Stimulated activated naive CD4-positive, alpha-beta T cell (primary cell): ENCODE measurements at places on chromosomes 13 and 19.
A peak's percentile ranks its signal among the peaks of the same experiment; 100 is the strongest.

GRCh38 chr19:18875726-18876125, 20.2 kb downstream of the CERS1 start:
- DNase-seq: no peak

- DNase-seq: no peak
Observed at GRCh38 chr19:12603714-12604113, 6.9 kb downstream of the ZNF490 start.

DNA sequence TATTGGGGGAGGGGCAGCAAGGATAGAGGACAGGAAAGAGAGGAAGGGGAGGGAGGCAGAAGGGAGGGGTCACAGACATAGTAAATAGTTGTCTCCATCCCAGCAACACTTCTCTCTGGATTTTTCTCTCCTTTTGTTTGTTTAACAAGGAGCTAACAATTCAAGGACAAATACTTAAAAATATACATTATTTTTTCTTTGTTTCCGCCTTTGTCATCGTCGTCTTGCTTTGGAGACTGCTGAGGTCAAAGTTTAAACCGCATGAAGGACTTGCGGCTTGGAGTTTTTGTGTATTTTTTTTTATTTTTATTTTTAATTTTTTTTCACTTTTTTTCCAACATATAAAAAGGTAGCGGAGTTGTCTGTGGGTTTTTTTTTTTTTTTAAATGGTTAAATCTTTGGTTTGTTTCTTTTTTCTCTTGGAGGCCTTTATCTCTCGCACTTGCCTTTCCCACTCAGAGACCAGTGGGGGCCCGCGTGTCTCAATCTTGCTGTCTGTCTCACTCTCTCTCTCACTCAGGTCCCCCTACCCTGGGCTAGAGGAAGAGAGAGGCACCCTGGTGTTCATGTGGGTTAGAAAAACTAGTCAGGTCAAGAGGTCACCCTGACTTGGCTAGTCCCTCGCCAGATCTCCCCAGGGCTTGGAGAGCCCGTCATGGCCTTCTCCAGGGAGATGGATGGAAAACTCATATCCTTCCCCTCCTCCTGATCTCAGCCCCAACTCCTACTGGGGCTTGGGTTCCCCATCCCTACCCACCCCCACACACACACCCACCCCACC, 11.0 kb downstream of the ZNF574 start:
- DNase-seq: no peak

GRCh38 chr13:51912091-51912490, 50.3 kb downstream of the CCDC70 start:
- no peak for DNase-seq

DNA sequence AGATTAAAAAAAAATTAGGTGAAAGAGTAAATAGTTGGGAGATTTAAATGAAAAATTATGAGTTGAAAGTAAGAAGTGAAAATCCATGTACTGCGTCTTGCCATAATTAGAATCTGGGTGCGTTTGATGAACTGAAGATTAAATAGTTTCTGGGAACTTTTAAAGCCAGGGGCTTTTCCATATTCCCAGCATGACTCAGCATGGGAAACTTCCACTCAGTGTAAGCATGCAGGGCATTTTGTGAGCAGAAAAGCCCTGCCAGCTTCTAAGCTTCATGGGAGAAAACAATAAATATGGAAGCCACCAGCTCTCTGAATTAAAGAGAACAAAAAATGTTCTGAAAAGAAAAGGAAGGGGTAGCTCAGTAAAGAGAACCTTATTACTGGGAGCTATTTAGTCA, 62.0 kb upstream of the EDNRB start:
- DNase-seq: no peak

- no peak for DNase-seq
Observed at GRCh38 chr19:31337008-31337914, 12.0 kb downstream of the TSHZ3 start.

GRCh38 chr19:3986260-3987041, 1.2 kb upstream of the EEF2 start:
- DNase-seq: peak; percentile 39

- DNase-seq: no peak
Observed at GRCh38 chr19:56222901-56223300, 20.8 kb downstream of the ZSCAN5C start.

DNA sequence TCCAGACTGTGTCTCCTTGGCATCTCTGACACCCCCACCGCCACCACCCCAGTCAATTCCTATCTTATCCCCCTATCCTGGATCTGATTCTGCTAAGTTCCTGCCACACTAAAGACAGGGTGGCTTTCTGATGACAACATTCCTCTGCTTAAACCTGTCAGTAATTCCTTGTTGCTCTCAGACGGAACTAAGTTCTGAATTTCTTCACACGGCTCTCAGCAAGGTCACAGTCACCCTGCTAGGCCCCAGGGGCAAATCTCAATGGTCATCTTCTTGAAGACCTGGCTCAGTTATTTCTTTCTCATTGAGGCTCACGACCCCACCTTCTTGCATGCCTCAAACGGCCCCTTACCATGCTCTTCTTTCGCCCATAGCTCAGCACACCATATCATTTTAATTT, 7.6 kb downstream of the ALOX5AP start:
- DNase-seq: no peak

- peak; percentile 67 for DNase-seq
Observed at GRCh38 chr19:7678971-7679751, 1.5 kb upstream of the TRAPPC5 start.

DNA sequence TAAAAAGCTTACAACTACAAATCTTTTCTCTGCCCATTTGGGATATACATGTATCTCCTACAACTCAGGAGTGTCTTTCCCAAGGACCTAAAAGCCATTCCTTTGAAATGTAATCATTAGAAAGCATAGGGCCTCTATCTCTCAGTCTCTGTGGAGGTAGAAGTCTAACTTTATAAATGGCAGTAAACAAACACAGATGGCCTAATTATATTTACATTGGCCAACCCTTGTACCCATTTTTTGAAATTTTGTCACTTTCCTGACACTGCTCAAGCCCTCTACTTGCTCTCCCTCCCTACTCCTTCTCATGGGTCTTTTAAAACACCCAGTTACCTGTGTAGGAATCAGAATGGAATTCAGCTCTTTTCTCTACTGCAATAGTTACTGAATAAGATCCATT, 24.8 kb downstream of the RNF6 start:
- DNase-seq: no peak

GRCh38 chr19:33048806-33049676, 15.6 kb downstream of the RHPN2 start:
- DNase-seq: no peak

DNA sequence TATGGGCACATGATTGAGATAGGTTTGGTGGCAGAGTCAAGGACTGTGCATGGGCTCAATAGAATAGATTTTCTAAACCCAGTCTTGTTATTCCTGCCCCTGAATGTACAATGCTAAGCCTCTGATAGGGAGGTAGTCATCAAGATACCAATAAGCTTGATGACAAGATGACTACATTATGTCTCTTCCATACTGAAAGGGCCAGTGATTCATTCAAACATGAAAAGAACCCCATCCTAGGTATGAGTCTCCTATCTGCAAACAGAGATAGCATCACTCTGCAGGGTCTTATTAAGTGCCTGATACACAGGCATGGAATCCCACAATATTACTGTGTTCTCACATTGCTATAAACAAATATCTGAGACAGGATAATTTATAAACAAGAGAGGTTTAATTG, 40.3 kb upstream of the UFM1 start:
- no peak for DNase-seq

DNA sequence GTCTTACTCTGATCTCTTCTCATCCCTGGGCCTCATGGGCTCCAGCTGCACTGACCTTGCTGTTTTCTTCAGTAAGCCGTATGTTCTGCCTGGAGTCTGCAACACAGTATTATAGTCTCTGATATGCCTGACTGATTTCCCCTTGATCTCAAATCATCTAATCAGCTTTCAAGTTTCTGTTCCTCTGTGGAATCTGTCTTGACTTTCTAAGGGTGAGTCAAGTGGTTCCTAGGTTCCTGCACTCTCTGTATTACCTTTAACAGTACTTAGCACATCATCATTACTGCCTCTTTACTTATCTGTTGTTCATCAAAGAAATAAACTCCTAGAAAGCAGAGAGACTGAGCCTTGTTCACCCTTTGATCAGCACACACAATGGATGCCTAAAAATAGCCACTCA, 350.7 kb downstream of the LMO7 start:
- no peak for DNase-seq

DNA sequence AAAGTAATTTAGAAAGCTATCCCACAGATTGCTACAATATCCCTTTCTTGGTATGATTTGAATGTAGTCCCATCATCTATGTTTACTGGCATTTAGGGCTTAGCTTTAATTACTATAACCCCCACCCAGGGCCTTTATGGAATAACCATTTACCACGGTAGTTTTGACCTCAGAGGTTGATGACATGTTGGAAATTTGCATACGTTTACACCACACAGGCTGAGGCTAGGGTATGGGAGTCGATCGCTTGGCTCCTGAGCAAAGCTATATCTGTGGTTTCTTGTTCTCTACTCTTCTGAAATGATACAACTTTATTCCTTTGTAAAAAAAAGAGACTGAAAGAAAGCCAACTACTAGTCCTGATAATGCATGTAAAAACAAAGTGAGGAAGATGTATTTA, 28.2 kb upstream of the RFC3 start:
- DNase-seq: no peak

DNA sequence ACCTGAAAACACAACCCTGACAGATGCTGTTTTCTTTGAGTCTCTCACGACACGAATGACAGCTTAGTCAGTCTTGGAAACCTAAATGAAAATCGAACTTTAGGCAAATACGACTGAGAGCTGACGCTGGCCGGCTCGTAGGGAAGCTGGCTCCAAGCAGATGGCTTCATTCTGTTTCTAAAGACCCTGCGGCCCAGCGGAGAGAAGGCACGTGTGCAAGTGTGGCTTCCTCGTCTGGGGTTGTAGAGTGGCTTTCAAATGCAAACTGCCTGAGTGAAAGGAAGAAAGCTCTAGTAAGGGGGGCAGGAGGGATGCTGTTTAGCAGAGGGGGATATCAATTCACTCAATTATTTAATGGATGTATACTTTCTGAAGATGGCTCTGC, 26.1 kb upstream of the TIMM44 start:
- DNase-seq: no peak

DNA sequence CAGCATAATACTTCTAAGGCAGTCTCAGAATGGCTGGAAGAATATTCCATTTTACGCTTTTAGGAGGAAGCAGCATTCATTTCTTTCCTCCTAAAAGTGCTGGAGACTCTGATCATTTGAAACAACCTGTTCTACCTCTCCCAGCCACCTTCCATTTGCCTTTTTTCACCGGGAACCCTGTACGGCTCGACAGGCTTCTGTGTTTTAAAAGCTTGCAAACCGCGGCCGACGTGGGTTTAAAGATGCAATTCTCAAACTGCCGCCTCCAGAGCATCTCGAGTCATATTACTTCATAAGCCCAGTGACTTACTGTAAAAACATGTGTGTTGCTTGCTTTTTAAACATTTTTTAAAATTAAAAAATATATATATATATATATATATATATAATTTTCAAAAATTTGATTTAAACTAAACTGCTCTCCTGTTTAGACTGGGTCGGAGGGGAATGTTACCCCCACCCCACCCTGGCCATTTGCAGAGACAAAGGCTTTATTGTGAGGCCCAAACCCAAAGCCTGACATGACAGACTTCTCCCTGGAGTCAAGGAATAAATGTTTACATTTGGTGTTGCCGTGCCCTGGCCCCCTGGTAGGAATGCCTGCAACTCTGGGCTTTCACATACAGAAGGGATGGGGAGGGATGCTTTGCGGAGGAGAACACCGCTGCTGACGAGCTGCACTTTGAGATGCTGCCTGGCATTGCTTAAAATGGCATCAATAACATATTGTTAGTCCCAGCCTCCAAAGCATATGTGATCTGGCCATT, 30.4 kb downstream of the ZNF536 start:
- no peak for DNase-seq

DNA sequence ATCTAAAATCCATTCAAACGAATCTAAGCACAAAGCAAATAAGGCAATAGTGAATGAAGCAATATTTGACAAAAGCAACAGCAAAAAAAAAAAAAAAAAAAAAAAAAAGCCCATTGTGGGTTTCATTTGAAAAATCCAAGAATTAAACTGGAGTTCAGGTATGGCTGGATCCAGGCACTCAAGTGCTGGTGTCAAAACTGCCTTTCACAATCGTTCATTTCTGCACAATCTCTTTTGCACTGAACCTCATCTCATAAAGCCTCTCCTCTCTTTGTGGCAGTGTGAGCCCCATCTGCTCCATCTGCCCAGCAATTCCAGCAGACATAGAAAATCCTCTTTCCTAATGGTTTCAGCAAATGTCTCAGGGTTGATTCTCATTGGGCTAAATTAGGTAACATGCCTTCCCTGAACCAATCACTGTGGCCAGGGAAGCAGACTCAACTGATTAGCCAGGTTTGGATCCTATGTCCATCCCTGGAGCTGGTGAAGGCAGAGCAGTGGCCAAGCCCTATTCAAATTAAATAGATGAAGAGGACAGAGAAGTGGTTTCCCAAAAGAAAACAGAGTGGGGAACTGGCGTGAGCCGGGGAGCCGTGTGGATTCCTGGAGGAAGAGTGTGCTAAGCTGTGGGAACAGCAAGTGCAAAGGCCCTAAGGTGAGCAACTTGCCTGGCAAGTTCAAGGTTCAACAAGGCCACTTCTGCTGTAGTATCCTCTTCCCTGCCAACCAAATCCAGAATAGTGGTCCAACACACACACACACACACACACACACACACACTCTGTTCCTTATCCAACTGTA, 1.2 kb upstream of the HIF3A start:
- DNase-seq: no peak

DNA sequence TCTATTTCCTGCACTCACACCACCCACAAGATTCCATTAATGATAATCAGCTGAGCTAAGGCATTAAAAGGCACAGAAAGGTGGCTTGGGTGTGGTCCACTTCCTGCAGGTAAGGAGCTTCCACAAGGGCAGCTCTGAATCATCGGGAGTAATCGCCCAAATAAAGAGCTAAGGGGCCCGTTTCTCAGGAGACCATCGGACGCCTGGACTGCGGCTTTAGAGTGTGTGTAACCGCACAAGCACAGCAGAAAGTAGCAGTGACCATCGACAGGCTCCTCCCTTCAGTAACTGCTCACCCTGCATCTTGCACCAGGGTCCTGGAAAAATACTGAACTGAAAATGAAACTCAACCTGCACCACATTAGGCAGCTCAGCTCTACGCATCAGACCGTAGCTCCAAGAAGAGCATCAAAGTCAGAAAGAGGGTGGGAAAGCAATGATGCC, 6.0 kb downstream of the STK24 start:
- DNase-seq: peak; percentile 18

DNA sequence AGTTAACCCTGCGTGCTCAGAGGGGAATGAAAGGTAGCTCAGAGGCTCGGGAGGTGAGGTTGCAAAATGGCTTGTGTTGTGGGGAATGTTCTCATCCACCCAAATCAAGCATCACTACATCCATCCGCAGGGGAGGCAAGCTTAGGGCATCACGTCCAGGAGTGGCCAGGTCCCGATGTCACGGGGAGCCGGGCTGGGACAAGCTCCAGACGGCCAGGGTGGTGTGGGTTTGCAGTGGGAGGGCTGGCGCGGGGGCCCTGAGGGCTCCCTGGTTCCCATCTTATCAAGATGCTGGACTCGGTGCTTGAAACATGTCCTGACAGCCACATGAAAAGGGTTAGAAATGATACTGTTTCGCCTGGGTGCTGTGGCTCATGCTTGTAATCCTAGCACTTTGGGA, 25.8 kb downstream of the EPN1 start:
- no peak for DNase-seq
